Neuronal stem cell (in vitro differentiated cells): ENCODE measurements at places on chromosomes 3 and 15.

GRCh38 chr3:28114893-28115292 is 126.5 kb upstream of the CMC1 start:
- DNase-seq = no peak

GRCh38 chr3:111961461-111962164 is 17.2 kb upstream of the ABHD10 start:
- no peak for DNase-seq

DNA sequence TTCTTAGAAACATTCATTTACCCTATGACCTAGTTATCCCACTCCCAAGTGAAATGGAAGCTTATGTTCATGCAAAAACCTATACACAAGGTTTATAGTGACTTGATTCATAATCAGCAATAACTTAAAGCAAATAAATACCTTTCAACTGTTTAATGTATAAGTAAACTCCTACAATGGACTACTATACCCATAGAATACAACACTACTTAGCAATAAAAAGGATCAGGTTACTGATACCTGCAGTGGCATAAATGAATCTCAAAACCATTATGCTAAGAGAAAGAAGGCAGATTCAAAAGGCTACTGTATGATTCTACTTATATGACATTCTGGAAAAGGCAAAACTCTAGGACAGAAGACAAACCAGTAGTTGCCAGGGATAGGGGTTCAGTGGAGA is 8.3 kb upstream of the POLR2M start:
- no peak for DNase-seq

GRCh38 chr3:88044411-88044810 is 14.4 kb downstream of the CGGBP1 start:
- DNase-seq = no peak
